ENCODE measurements at places on chromosomes 4 and X. TPM values are rescaled to one million over a fixed set of nuclear protein-coding genes. Genes with fewer than 3 reads are reported as not detected.

Gene GABRG1
- total RNA-seq = not detected

Gene SOX3
- not detected for total RNA-seq

Gene HPSE
- 4.5 TPM for total RNA-seq

Gene CITED1
- total RNA-seq = not detected

Gene IBSP
- total RNA-seq = not detected

Gene MAEA
- total RNA-seq = 70.0 TPM

Measured in cardiac ventricle fibroblast (primary cell).